ENCODE measurements at places on chromosomes 16 and 17. TPM values are rescaled to one million over a fixed set of nuclear protein-coding genes. Genes with fewer than 3 reads are reported as not detected.

Gene TBC1D3
- not detected for total RNA-seq

Gene VMO1
- not detected for total RNA-seq

Gene PHLPP2
- total RNA-seq = 10.2 TPM

Gene ATP1B2
- not detected for total RNA-seq

Gene TRIM72
- 0.08 TPM for total RNA-seq

Gene HOXB4
- total RNA-seq = 1.8 TPM

Gene SHBG
- 0.40 TPM for total RNA-seq

Gene ZPBP2
- not detected for total RNA-seq

Gene TBC1D3H
- not detected for total RNA-seq

Gene CCL16
- total RNA-seq = not detected

Gene ATP6V0C
- 188 TPM for total RNA-seq

Gene HIC1
- 4.6 TPM for total RNA-seq

Gene TEX19
- total RNA-seq = not detected

Gene CACNG1
- total RNA-seq = not detected

Gene LRRC37B
- 90.1 TPM for total RNA-seq

Gene KRT12
- not detected for total RNA-seq

Gene CHST4
- not detected for total RNA-seq

Gene ARHGAP44
- not detected for total RNA-seq

Gene MYH13
- not detected for total RNA-seq

Gene BICDL2
- total RNA-seq = not detected

Gene GNGT2
- 4.4 TPM for total RNA-seq

Gene FBXO39
- total RNA-seq = 0.17 TPM

Gene RND2
- total RNA-seq = 1.1 TPM

Gene DRG2
- 52.3 TPM for total RNA-seq

Gene HSD17B1
- 0.90 TPM for total RNA-seq

Gene MMP2
- total RNA-seq = not detected

Gene C1QBP
- total RNA-seq = 71.6 TPM

Data from T-helper 17 cell (primary cell).